ENCODE measurements at places on chromosomes 6 and 20.

GRCh38 chr20:11870411-11870810 lies 47.3 kb upstream of the BTBD3 start:
- no peak overlapping the region for H3K27ac ChIP-seq
- H3K4me1 ChIP-seq: no peaks in the 10 kb centered on the region
- no peak for DNase-seq
- no peak overlapping the region for H3K4me3 ChIP-seq
- H3K36me3 ChIP-seq: no peaks in the 10 kb centered on the region
- no peaks in the 10 kb centered on the region for H3K27me3 ChIP-seq

- no peak for DNase-seq
- peaks cover 11% of the 10 kb centered on the region for H3K4me1 ChIP-seq
- H3K27ac ChIP-seq: no peak overlapping the region
- peaks cover 21% of the 10 kb centered on the region for H3K27me3 ChIP-seq
Observed at GRCh38 chr6:170284126-170284773, 6.6 kb downstream of the DLL1 start.

DNA sequence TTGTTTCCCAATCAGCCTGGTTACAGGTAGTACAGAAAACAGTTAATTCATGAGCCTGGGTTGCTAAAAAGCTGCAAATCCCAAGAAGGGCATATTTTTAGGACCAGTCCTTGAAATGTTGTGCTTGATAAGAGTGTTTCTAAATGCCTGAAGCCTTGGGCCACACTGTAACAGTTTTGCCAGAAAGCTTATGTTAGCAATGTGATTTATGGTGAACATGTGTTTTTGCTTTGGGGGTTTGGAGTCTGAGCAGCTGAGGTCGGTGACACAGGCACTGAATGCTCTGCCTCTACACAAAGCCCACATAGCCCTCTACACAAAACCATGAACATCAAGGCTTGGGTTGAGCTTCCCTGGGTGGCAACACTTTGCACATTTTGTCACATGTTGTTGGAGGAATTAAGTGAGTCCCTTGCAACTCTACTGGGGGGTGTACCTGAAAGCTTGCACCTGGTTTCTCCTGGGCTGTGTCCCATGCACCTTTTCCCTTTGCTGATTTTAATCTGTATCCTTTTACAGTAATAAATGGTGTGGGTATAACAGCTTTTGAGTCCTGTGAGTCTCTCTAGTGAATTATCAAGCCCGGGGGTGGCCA lies 22.2 kb downstream of the AHI1 start:
- H3K36me3 ChIP-seq: no peaks in the 10 kb centered on the region
- H3K4me3 ChIP-seq: no peak overlapping the region
- DNase-seq: no peak
- H3K27ac ChIP-seq: no peak overlapping the region
- H3K4me1 ChIP-seq: no peaks in the 10 kb centered on the region

- no peaks in the 10 kb centered on the region for H3K27me3 ChIP-seq
- no peak overlapping the region for H3K4me3 ChIP-seq
- H3K27ac ChIP-seq: no peak overlapping the region
Observed at GRCh38 chr6:32836873-32837272, 1.7 kb downstream of the TAP2 start.

Data from B cell (primary cell).